ENCODE measurements at places on chromosomes 6 and 20. TPM values are rescaled to one million over a fixed set of nuclear protein-coding genes. Genes with fewer than 3 reads are reported as not detected.
A peak's percentile ranks its signal among the peaks of the same experiment; 100 is the strongest.

- no peak for DNase-seq
These were observed 40.3 kb downstream of the MAP3K5 start for GRCh38 chr6:136751991-136752390.

GRCh38 chr20:41331731-41332130, 8.9 kb upstream of the LPIN3 start:
- no peak for DNase-seq

GRCh38 chr6:106637051-106637716, 7.8 kb downstream of the QRSL1 start:
- DNase-seq = no peak

DNA sequence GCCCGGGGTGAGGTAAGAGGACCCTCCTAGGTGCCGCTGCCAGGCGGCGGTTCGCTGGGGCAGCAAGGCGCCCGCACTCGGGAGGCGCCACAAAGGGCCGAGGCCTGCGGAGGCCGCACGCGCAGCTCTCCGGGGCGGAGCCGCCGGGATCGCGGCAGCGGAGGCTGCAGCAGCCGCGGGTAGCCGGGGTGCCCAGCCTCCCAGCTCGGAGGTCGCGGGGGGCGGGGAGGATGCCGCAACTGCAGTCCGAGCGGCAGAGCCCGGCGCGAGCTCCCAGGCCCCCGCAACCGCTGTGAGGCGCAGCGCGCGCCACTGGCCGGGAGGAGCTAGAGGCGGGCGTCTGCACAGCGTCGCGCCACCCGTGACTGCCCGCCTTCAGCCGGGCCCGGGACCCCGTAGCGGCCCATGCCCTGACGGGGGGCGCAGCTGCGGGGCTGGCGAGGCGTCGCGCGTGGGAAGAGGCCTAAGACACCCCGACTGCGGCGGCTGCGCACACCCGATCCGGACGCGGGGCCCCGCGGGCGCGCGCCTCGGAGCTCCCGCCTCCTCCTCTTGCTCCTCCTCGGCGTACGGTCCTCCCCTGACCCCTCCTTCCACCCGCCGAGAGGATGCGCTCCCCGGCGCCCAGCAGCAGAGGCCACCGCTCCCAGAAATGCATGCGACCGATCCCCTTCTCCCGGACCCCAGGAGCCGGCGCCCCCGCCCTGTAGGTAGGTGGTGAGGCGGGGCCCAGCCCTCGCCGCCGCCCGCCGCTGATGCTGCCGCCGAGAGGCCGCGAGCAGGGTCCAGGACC, at the start of gene NCOA7:
Gene NCOA7 (plus strand): TSS at position 603 of the 793 bp plus-strand sequence. CDS start 24,395 bp downstream, outside the sequence.
- DNase-seq = peak; percentile 88

- DNase-seq = peak; percentile 13
These were observed 61.4 kb downstream of the NPEPL1 start for GRCh38 chr20:58753922-58754551.

DNA sequence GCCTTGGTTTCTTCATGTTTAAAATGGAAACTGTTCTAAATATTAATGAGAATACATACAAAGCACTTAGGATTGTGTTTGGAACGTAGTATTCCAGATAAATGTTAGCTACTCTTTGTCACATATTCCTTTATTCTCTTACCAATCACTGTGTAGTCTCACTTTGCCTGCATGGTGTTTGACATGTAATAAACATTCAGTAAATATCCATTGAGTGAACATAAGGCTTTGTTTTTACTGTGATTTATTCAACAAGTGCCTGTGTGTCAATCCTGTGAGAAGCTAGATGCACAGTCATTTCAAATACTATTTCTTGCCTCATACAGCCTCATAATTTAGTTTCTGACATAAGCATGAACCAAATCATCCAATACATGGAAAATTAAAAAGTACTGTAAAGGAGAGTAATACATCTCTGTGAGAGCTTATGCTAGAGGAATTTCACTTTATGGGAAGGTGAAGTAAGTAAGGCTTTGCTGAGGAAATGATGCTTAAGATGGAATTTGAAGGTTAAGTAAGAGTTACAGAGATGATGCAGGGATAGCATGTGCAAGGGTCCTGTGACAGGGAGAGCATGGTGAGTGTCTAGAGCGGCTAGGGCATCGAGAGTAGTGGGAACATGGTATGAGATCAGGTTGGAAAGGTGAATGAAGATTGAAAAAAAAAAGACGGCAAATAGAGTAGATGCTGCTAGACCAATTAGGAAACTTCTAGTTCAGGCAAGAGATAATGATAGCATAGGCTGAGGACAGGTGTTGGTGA, 14.7 kb downstream of the PM20D2 start:
- DNase-seq = no peak

Gene DOK5
- 6.9 TPM for polyA plus RNA-seq

Gene CPXM1
- polyA plus RNA-seq = 17.0 TPM

Gene SNAI1
- polyA plus RNA-seq = 8.4 TPM

Gene DYNLT2
- polyA plus RNA-seq = 4.4 TPM

Gene SPTLC3
- 0.66 TPM for polyA plus RNA-seq

All from GM23338 (cell line).